ENCODE measurements at places on chromosomes 12 and 14.

DNA sequence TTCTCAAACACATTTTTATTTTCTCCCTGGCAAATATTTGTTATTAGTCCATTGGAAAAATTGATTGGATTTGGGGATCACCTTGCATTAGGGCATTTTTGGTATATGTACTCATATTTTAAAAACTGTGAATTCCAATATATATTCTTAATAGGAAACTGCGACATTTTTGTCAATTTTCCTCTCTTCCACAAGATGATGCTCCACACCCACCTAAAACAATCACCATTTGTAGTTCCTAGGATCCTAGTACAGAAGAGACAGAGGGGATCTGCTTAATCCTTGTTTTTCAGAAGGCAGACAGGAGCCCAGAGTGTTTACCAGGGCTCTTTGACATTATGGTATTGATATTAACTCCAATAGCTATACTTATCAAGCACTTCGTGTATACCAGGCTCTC is 22.8 kb upstream of the OASL start:
- peak; percentile 39 for DNase-seq

DNA sequence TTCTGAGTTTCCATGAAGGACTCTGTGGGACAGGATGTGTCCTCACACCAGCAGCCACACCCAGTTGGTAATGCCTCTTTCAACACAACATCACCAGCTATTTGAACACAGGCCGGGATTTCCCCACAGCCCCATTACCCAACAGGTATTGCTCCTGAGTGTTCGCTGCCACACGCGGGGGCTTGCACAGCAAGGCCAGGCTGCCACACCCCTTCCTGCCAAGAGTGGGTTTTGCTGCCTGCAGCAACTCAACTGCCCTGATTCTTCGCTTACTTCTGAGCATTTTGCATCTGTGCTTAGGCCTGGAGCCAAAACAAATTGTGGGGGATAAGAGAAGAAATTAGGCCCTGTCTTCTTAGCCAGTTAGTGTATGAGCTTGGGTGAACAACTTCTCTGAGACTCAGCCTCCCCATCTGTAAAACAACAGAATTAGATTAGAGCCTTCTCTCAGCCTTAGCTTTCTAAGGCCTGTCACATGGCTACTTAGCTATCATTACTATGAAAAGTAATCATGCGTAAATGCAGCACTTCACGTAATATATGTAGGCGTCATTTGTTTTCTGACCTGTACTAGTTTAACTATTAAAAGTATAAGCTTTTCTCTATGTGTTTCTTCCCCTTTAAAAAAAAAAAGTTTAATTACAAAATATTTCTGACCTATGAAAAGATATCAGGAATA is 20.0 kb downstream of the CKAP4 start:
- DNase-seq, result peak; percentile 77

DNA sequence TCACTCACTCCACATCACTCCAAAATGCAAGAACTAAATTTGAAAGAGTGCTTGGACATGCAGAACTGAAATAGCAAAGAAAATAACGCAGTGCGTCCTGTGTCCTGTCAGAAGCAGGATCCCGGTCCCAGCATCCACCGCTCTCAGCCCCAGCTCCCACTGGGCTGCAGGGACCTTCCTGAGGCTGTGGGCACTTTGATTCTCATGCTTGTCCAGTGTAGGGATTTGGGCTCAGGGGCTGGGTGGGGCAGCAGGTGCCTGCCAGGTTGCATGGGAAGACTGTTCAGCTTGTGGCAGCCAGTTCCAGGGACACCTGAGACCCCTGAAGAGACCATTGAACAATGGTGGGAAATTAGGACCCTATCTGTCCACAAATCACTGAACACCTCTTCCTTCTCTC is 140.0 kb upstream of the FKBP4 start:
- no peak for DNase-seq

GRCh38 chr12:75507086-75507485 is 4.3 kb downstream of the KRR1 start:
- DNase-seq, result no peak

GRCh38 chr12:94266796-94267536 is 118.6 kb downstream of the PLXNC1 start:
- DNase-seq, result peak; percentile 71

DNA sequence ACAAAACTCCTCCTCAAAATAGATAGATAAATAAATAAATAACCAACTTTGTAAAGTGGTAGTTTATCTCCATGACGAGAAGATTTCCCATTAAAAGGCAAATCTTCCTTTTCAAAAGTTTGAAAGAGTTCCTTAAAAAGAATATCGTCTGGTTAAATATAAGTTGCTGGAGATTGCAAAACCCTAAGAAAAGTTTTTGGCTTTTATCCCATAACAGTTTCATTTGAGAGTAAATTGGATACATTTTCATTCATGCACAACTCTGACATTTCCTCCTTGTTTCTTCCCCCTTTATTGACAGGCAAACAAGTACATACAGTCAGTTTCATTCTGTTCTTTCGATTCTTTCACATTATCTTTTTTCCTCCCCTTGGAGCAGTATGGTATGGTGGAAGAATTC is 45.4 kb upstream of the BTG1 start:
- peak; percentile 32 for DNase-seq

Data from cardiac fibroblast (primary cell).